ENCODE measurements at places on chromosomes 12 and 14.

DNA sequence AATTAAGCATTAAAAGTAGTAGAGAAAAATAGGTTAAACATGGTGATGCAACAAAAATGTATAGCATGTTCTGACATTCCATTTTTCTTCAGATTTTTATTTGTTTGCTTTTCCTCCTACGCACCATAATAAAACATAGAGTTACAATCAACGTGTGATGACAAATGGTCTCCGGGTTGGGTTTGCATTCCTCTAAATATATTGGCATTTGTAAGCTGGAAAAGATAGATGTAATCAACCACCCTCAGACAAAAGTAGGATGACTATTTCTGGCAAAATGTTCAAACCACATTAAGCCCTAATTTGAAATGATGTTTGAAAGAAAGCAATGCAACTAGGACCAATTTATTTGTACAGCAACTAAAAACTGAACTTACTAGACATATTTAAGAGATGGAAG, 58.4 kb downstream of the SLC25A21 start:
- DNase-seq = no peak

GRCh38 chr12:16603916-16604575, 1.9 kb downstream of the LMO3 start:
- peak; percentile 57 for DNase-seq

DNA sequence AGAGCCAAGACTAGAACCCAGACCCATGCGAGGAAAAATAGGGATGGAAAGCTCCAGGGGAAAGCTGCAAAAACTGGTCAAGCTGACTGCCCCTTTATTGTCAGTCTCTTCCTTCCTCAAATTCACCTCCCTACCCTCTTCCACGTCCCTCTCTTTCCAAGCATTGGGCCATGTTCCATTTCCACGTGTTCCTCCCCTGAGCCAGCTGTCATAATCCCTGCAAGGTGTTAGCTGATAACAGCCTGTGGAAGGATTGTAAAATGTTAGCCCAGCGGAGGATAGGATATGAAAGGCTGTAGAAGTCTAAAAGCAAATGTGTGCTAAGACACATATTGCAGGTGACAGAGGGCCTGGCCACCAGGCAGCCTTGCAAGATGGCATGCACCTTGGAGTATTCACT, 88.0 kb upstream of the MAX start:
- DNase-seq = no peak

GRCh38 chr14:91244501-91244901, at the start of gene GPR68:
GPR68 (minus strand) TSS chr14:91244704; CDS start chr14:91235050, 9,654 bp downstream.
- DNase-seq = peak; percentile 5

- DNase-seq = no peak
Measured at GRCh38 chr14:34018125-34018524, 67.3 kb upstream of the EGLN3 start.

DNA sequence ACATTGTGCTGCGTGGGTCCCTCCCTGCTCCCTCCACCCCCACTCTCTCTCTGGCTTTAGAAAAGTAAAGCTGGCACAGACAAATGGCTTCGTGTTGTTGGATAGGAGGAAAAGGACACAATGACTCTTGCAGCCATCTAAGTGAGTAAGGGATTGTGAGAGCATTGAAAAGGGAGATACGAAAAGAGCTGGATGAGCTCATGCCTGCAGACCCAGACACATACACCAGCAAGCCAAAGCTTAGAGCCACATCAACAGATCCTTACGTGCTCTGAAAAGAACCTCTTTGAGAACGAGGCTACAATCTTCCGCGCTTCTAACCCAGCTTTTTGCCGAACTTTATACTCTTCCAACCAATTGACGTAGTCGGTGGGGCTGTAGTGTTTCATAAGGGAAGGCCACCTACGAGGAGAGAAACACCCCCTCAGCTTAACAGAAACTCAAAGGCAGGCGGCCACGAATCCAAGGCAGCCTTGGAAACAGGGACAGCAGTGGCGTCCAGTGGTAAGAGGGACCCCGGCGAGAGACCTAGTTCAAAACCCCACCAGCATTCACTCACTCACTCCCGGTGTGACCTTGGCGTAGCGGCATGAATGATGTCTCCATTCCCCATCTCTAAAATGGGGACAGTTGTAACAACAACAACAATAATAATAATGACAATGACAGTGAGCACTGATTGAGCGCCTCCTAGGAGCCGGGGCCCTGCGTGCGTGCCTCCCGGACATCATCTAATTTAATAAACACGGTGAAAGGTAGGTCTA, 1.1 kb downstream of the FBXO21 start:
- peak; percentile 38 for DNase-seq

- DNase-seq = no peak
Measured at GRCh38 chr14:56328021-56328420, 209.8 kb downstream of the PELI2 start.

- DNase-seq = no peak
Measured at GRCh38 chr14:64772397-64772950, 68.2 kb downstream of the PLEKHG3 start.

GRCh38 chr14:22095860-22096513, 422.4 kb upstream of the OR4E1 start:
- no peak for DNase-seq

- no peak for DNase-seq
Measured at GRCh38 chr12:115872919-115873357, 404.6 kb downstream of the MED13L start.

- no peak for DNase-seq
Measured at GRCh38 chr14:22475381-22475780, 113.6 kb downstream of the DAD1 start.

DNA sequence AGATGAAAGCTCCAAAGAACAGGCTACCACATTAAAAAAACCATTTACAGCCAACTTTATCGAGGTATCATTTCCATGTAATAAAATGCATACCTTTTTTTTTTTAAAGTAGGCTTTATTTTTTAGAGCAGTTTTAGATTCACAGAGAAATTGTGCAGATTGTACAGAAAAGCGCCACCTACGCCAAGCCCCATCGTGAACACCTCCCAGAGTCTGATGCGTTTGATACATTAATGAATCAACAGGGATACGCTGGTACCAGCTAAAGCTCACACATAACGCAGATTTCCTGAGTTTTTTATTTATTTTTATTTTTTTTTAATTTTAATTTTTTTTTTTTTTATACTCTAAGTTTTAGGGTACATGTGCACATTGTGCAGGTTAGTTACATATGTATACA, 129.9 kb downstream of the KIF26A start:
- no peak for DNase-seq

- no peak for DNase-seq
Measured at GRCh38 chr14:78519863-78520262, 349.7 kb downstream of the NRXN3 start.

DNA sequence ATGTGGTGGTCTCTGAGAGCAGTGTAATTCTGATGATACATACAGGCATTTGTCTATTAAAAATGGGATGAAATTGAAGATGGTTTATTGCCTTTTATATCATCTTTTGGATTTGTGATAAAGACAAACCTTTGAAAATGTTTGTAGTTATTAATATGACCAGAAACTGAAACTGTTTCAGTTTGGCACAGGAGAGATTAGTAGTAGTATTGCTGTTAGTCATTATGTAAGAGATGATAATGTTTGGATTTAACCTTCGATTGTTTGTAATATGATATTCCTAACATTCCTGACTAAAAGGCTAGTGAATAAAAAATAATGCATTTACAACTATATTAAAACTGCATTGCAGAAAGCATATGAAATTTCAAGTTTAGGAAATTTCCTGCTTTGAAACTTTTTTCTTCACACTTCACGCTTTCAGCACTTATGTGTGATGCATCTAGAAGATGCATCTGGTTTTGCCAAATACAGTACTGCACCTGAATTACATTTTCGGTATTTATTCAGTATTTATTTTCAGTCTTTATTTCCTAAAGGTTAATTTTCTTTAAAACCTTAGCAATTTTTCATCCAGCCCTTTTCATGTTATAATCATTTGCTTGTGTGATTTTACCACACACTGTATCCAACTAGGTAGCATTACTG, 25.5 kb downstream of the ADIPOR2 start:
- DNase-seq = no peak

GRCh38 chr14:64185184-64185583, 109.0 kb downstream of the ESR2 start:
- no peak for DNase-seq

All from NCI-H2081 (cell line).